ENCODE measurements at places on chromosomes 4 and X.

DNA sequence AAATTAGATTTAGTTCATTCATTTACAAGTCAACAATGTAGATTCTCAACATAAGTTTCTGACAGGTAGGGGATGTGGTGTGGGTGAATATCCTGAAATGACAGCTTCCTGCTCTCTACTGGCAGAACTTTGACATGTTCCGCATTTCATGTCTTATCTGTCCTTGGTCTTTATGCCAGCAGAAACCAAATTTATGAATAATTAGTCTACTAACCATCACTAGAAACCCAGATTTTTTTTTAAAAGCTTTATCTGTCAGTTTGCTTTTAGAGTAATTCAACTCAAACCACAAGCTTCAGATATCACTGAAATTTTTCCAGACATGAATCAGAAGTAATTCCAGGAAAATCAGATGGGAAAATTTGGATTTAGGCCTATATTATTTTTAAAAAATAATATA lies 17.9 kb downstream of the COQ2 start:
- DNase-seq: no peak

DNA sequence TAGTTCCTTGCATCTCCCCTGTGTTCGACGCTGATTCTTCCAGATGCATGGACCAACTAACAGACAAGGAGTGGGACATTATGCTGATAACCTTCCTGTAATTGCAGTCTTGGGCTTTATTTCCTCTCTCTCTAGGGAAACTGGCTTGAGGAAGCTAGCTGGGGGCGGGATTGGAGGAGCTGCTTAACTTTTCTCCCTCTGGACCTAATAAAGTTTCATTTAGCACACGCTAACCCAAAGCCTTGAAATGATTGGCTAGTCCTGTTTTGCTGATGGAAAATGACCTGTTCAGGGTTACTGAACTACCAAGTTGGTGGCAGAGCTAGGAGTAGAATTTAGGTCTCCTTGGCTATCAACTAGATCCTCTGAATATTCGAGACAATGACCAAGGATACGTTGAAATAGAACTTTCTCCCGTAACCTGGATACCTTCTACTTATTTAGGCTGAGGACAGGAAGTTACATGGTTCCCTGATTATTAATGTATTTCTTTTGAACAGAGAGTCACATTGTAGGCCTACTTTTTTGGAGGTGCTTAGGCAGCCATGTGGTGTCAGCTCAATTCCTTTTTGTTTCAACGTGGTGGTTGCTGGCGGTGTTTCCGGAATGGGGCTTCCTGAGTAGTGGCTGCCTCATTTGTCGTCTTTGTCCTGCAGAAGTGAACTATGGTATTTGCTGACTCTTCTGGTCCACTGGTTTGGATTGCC lies 2.0 kb downstream of the PGK1 start:
- no peak for DNase-seq

GRCh38 chr4:118941149-118941548 lies 52.5 kb downstream of the SYNPO2 start:
- DNase-seq: no peak

- DNase-seq: no peak
These were observed 4.1 kb downstream of the ARMCX2 start for GRCh38 chrX:101655534-101655933.

GRCh38 chr4:139167774-139168444 lies 9.1 kb downstream of the ELF2 start:
- no peak for DNase-seq

DNA sequence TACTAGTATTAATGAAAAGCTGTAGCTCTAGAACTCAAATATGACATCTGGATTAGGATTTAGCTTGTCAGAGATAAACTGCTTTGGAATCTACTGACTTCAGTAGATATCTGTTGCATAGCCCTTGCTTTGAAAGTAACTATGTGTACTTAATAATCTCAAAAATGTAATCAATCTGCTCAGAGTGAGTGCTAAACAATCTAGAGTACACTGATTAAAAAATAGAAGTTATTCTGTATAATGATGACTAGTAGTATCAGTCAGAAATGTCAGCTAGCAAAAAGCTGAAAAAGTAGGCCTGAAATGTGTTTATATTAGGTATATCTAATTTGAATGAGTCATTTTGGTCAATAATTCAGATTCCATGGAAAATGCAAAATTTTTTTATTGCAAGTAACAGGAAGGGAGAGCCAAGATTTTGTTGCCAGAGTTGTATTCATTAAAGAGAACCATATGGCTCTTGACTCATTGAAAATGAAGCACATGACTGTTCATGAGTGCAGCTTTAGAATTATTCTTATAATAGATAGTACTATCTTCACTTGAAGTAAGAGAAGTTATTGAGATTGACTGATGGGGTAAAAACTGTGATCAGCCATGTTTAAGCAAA lies 20.0 kb downstream of the CLCN3 start:
- DNase-seq: no peak

DNA sequence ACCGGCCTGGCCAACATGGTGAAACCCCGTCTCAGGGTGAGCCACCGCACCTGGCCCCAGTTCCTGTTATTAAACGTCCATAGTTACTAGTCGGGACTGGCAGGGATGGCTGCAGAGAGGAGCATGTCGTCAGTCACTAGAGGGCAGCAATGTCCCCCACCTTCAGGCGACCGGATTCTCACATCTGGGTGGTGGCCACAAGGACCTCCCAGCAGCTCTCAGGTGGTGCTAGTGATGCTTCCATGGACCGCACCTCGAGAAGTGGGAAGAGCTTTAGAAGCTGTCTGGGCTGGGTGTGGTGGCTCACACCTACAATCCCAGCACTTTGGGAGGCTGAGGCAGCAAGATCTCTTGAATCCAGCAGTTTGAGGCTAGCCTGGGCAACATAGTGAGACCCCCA lies 13.3 kb upstream of the IL3RA start:
- DNase-seq: peak; percentile 19

DNA sequence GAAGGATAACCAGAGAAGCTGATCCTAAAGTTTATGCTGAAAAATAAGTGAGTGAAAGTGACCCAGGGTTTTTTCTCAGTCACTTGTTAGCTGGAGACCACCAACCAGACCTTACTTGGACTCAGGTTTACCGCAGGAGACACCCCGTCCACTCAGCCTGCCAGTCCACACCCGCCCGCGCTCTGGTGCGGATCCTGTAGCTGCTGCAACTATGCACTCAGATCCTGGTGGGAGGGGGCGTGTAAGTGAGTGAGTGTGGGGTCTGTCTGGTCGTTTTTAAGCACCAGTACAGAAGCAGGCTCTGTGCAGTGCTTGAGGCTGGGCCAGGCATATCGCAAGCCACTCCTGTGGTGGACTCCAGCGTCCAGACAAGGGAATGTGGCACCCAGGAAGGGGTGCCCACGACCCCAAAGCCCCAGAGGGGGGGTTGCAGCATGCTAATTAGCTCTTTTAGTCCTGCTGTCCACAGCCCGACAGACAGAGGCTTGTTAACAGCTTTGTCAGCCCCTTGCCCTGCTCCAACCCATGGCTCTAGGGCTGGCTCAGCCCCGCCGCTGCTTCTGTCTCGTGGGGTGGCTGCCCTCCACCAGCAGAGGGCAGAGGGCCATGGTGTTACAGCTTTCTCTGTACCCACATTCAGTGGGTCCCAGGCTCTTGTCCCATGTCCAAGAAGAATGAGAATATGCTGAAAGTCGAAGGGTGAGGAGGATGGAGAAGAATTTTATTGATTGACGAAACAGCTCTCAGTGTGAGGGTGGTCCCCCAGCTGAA lies 40.4 kb upstream of the PPP1R2C start:
- DNase-seq: no peak

- no peak for DNase-seq
These were observed 471 bp downstream of the MCTS1 start for GRCh38 chrX:120604361-120604782.

- no peak for DNase-seq
These were observed 13.1 kb upstream of the G3BP2 start for GRCh38 chr4:75686346-75686745.

DNA sequence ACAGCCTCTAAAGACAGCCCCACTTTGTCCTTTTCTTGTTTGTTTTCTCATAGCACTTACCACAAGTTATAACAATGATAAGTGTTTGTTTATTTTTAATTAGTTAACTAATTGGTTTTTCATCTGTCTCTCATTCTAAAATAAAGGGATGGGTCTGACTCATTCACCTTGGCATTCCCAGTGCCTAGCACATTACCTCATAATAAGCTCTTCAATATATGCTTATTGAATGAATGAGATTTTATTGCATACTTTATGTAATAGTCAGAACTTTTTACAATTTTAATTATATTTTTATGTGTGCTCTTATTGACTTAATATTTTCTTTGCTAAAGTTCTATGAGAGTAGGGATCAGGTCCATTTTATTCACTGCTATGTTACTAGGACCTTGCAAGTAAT lies 22.8 kb upstream of the PRKG2 start:
- no peak for DNase-seq

DNA sequence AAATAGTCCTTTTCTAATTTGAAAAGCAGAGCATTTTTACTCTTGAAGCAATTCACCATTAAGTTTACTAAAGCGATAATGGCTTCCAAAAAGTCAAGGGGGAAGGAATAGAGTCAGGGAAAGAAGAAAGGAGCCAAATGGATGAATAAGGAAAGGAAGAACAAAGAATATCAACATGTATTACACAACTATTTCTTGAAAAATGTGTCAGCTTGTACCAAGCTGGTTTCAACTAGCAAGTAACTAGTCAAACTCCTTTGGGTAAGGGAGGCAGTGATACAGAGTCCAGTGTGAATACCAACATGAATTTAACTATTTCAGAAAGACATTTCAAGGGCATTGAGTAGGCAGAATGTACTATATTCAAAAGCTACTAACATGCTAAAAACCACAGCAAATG lies 112.1 kb downstream of the ARHGAP6 start:
- no peak for DNase-seq

DNA sequence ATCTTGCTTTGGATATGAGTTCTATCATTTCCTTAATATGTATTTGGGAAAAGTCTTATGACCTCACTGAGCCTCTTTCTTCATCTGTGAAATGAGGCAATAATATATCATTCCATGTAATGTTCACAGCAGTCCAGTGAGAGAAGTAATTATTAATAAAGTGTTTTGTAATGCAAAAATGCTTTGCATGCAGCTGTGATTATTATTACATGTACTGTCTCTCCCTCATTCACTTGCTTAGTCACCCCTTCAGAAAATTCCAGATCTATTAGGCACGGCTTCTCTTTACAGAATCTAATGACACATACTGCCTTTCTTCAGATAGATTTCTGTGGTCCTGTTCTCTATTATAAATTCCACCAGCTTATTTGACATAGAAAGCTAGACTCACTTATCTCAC lies 53.5 kb upstream of the FGF13 start:
- DNase-seq: no peak

DNA sequence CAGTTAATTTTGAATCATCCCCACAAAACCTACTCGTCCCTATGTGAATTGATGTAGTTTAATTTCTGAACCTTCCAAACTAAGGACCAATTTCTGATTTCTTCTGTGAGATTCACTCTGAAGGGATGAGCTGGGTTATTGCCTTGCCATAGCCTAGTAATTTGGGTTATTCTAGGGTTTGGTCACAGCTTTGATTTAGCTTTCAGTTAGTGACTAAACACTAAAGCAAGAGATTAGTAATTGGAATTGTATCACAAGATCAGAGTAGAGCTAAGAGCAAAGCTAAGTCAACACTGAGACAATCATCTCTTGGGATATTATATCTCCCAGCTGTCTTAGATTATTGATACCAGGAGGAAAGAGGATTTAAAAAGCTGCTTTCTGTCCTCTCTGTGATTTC lies 588.0 kb downstream of the CCSER1 start:
- DNase-seq: no peak

GRCh38 chrX:80014141-80014940 lies at the start of gene TBX22:
Gene TBX22 (plus strand): TSS chrX:80014753. CDS start chrX:80022270, 7,517 bp downstream.
- no peak for DNase-seq

DNA sequence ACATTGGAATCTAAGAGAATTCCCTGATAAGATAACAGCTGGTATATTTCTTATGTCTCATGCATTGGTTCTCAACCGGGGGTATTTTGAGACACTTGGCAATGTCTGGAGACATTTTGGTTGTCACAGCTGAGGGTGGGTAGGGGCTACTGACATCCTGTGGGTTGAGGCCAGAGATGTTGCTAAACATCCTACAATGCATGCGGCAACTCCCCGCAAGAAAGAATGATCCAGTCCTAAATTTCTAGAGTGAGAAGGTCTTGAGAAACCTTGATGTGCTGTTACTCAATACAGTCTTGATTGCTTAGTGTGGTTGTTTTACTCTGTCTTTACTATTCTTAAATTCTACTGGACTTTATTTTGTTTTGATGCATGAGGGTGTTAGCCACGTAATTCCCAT lies 287.2 kb downstream of the FRMPD4 start:
- no peak for DNase-seq

DNA sequence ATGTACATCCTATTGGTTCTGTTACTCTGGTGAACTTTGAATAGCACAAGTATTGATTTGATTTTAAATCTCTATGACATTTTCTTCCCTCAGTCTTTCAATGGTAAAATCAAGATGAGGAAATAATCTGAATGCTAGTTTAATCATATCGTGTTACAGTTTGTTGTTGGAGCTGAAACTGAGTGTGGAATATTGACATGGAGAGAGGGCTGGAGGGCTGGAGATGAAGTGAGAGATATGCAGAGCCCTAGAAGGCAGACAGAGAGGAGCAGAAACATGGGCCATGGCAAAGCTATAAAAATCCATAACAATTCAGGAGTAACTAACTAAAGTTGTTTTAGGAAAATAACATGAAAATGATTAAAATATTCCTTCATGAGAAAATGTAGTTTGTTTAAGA lies 141.1 kb downstream of the BANK1 start:
- DNase-seq: no peak

GRCh38 chr4:89301003-89301402 lies 6.6 kb downstream of the GPRIN3 start:
- no peak for DNase-seq

DNA sequence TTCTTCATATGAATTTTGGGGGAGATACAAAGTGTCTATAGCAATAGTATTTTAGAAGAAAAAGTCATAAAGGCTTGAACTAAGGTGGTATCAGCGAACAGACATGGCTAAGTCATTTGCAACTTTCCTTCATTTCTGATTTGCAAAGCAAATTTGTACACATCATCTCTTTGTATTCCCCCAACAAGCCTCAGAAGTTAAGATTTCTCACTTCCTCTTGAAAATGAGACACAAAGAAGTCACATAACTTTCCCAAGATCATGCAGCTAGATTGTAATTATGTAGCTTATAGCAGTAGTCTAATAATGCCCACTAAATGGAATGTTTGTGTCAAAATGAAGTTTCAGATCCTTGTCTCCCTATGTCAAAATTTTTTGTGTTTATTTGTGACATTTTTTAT lies 709.8 kb upstream of the HS3ST1 start:
- no peak for DNase-seq

Measured in stimulated activated CD8-positive, alpha-beta memory T cell treated with anti-CD3 and anti-CD28 coated beads, Interleukin-7, amount 100 ng/mL, for 1 hour (primary cell).